ENCODE measurements at places on chromosomes 6 and 20. TPM values are rescaled to one million over a fixed set of nuclear protein-coding genes. Genes with fewer than 3 reads are reported as not detected.

MMP24 gene
- total RNA-seq = 12.4 TPM

DNA sequence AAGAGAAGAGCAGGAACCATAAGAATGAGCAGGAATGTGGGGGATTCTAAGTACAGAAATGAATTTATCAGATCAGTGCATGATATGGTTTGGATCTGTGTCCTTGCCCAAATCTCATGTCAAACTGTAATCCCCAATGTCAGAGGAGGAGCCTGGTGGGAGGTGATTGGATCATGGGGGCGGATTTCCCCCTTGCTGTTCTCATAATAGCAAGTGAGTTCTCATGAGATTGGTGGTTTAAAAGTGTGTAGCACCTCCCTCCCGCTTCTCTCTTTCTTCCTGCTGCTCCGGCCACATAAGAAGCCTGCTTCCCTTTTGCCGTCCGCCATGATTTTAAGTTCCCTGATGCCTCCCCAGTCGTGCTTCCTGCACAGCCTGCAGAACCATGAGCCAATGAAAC lies 49.2 kb downstream of the KHDC1L start:
- no peak overlapping the region for H3K4me3 ChIP-seq
- H3K36me3 ChIP-seq = no peaks in the 10 kb centered on the region
- DNase-seq = no peak
- no peak overlapping the region for H3K27ac ChIP-seq
- no peaks in the 10 kb centered on the region for H3K4me1 ChIP-seq

DNA sequence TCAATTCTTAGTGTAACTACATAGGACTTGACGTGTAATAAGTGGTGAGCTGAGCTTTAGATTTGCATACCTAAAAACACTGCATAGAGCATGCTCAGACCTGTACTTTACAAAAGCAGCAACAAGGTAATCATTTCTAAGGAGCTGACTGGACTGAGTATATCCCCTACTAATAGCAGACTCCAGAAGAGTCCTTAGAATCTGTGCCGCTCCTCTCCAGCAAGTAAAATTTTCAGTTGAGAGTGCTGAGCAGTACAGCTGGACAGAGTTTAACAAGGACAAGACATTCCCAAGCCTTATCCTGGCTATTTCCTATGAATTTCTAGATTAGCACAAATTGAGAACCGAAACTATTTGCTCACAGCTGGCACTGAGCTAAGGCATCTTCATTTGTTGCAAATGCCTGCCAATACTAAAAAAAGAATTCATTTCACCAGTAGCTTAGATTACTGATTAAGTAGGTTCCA lies 26.1 kb upstream of the KLHL31 start:
- DNase-seq = no peak
- no peak overlapping the region for H3K4me3 ChIP-seq
- H3K27me3 ChIP-seq = no peaks in the 10 kb centered on the region
- no peaks in the 10 kb centered on the region for H3K4me1 ChIP-seq
- no peak overlapping the region for H3K27ac ChIP-seq

DNA sequence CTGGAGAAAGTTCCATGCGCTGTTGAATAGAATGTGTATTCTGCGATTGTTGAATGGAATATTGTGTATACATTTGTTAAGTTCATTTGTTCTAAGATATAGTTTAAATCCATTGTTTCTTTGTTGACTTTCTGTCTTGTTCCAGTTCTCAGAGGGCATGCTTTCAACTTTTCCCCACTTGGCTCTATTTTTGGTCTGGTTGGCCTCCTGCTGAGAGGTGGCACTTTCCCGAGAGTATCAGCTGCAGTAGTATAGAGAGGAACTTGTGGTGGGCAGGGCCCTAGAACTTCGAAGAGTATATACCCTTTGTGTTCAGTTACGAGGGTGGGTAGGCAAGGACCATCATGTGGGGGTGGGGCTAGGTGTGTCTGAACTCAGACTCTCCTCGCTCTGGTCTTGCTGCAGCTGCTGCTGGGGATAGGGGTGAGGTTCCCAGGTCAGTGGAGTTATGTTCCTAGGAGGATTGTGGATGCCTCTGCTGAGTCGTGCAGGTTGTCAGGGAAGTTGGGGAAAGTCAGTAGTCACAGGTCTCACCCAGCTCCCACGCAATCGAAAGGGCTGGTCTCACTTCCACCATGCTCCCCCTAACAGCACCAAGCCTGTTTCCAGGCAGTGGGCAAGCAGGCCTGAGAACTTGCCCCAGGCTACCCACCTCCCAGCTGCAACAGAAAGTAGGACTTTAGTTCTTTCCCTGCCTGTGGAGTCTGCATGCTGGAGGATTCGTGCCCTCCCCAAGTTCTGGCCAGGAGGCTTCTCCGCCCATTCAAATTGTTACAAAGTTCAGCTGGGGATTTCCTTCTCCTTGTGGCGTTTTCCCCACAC lies 118.9 kb upstream of the SSTR4 start:
- no peak overlapping the region for H3K27ac ChIP-seq
- H3K36me3 ChIP-seq = no peaks in the 10 kb centered on the region
- DNase-seq = no peak
- H3K27me3 ChIP-seq = no peaks in the 10 kb centered on the region
- no peaks in the 10 kb centered on the region for H3K4me1 ChIP-seq
- no peak overlapping the region for H3K4me3 ChIP-seq

ARMC12 gene
- total RNA-seq = 0.47 TPM

GRCh38 chr20:35326021-35326739 lies 34.0 kb upstream of the FAM83C start:
- H3K27me3 ChIP-seq = no peaks in the 10 kb centered on the region
- no peak overlapping the region for H3K4me3 ChIP-seq
- no peak for DNase-seq
- H3K27ac ChIP-seq = no peak overlapping the region

GRCh38 chr20:35446356-35447078 lies 8.5 kb upstream of the GDF5 start:
- H3K4me3 ChIP-seq = no peak overlapping the region
- DNase-seq = no peak
- no peaks in the 10 kb centered on the region for H3K36me3 ChIP-seq
- H3K27me3 ChIP-seq = no peaks in the 10 kb centered on the region
- no peak overlapping the region for H3K27ac ChIP-seq

DNA sequence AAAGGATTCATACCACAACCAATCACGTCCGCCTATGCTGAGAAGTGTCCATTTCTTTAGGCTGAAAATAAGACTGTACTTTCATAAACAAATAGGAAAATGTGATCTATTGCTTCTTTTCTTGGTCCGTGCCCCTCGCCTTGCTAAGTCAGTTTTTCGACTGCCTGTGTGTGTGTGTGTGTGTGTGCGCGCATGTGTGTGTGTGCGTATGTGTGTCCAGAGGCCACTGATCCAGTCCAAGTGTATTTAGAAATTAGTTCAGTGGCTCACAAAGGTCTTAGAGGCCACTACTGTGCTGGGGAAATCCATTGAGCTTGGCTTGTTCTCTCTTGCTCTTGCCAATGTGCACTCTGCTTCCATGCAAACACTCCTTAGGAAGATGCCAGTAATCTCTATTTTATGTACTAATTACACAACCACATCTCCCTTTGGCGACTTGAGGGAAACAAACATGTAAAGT lies 50.5 kb downstream of the SLC22A23 start:
- peaks cover 44% of the 10 kb centered on the region for H3K4me1 ChIP-seq
- H3K27ac ChIP-seq = no peak overlapping the region
- H3K4me3 ChIP-seq = no peak overlapping the region

GRCh38 chr6:26164120-26164505 lies 76.9 kb downstream of the HFE start:
- H3K4me1 ChIP-seq = no peaks in the 10 kb centered on the region
- H3K4me3 ChIP-seq = no peak overlapping the region
- no peaks in the 10 kb centered on the region for H3K27me3 ChIP-seq

GRCh38 chr6:148379966-148380713 lies 37.5 kb downstream of the SASH1 start:
- H3K27ac ChIP-seq = no peak overlapping the region
- H3K36me3 ChIP-seq = no peaks in the 10 kb centered on the region
- H3K4me1 ChIP-seq = peaks cover 2% of the 10 kb centered on the region
- H3K27me3 ChIP-seq = no peaks in the 10 kb centered on the region
- H3K4me3 ChIP-seq = no peak overlapping the region

GRCh38 chr6:148466158-148466557 lies 123.5 kb downstream of the SASH1 start:
- no peak for DNase-seq
- no peaks in the 10 kb centered on the region for H3K36me3 ChIP-seq
- H3K4me3 ChIP-seq = no peak overlapping the region
- H3K27me3 ChIP-seq = no peaks in the 10 kb centered on the region
- H3K4me1 ChIP-seq = peaks cover 3% of the 10 kb centered on the region

DNA sequence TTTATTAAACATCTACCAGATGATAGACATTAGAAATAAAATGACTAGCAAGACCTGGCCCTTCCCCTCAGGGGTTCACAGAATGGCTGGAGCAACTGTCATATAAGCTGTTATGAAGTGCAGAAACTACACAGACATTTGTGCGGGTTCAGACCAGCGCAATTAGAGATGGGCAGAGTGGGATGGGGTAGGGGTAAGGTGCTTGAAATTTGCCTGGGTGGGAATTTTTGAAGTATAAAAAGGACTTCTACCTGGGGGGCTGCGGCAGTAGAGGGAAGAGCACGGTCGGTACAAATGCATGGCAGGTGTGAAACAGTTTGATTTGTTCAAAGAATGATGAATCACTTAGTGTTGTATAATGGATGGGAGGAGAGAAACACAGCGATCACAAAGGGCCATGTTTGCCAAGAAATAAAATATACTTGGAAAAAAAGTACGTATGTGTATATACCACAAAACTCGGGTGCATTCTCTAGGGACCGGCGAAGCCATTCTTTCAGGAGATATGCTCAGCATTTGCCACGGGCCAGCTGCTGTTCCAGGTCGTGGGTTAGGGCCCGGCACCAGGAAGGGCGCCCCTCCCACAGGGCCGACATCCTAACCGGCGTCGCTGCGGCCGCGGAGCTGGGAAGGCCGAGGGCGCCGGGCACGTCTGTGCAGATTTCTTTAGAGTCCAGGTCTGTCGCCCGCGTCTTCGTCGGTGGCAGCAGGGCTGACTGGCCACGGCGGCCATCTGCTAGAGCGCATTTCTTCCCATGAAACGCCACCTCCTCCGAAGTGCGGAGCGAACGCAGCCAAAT lies 809 bp upstream of the NOL7 start:
- no peaks in the 10 kb centered on the region for H3K4me1 ChIP-seq
- DNase-seq = peak; percentile 70
- peak overlapping the region; percentile 99 for H3K4me3 ChIP-seq
- H3K27ac ChIP-seq = peak overlapping the region; percentile 66
- peaks cover 18% of the 10 kb centered on the region for H3K36me3 ChIP-seq

CD83 gene
- 4.0 TPM for total RNA-seq

- no peak overlapping the region for H3K27ac ChIP-seq
- no peak for DNase-seq
- H3K27me3 ChIP-seq = no peaks in the 10 kb centered on the region
- H3K36me3 ChIP-seq = no peaks in the 10 kb centered on the region
- no peak overlapping the region for H3K4me3 ChIP-seq
Measured at GRCh38 chr20:63542031-63542559, 4.9 kb upstream of the PTK6 start.

BPIFA1 gene
- not detected for total RNA-seq

- DNase-seq = no peak
- H3K36me3 ChIP-seq = no peaks in the 10 kb centered on the region
- H3K27ac ChIP-seq = no peak overlapping the region
- peaks cover 8% of the 10 kb centered on the region for H3K4me1 ChIP-seq
- no peak overlapping the region for H3K4me3 ChIP-seq
Measured at GRCh38 chr6:42009844-42010184, 40.5 kb upstream of the TAF8 start.

TBPL1 gene
- 17.3 TPM for total RNA-seq

Measured in kidney (tissue), 22 donors.